Thoracic aorta (tissue), 2 donors: ENCODE measurements at places on chromosomes 5 and 9. TPM values are rescaled to one million over a fixed set of nuclear protein-coding genes. Genes with fewer than 3 reads are reported as not detected.

SGTB gene
- 26.4 TPM for total RNA-seq

IL3 gene
- total RNA-seq: not detected

GRCh38 chr9:98085944-98086343 is 29.4 kb downstream of the NANS start:
- DNase-seq: no peak

DNA sequence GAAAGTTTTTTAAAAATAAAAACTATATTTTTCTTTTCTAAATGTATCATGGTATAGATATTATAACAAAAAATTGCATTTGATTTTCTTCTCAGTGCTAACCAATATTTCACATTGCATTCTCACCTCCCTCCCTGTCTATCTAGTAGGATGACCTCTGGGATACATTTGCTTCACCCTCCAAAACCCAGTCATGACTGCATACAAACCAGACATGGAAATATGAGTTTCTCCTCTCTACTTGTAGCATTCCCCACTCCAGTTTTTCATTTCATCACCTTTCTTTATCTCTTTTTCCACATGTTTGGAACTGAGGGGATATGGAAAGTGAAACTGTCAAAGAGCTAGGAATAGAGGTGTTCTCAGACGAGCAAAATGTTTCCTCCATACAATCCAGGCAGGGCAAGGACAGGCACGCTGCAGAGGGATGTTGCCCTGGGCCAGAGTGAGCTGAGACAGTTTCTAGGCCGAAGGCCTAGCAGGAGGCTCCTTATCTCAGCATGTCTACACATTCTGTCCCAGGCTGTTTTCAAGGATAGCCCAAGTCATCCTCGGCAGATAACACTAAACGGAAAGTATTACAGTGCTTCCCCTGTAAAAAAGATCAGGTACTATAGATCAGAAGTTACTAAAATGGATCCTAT is 46.7 kb downstream of the MEF2C start:
- no peak for DNase-seq

- DNase-seq: no peak
These were observed 79.2 kb downstream of the ZNF354C start for GRCh38 chr5:179139111-179139935.

- DNase-seq: no peak
These were observed 14.4 kb downstream of the FAM219A start for GRCh38 chr9:34443976-34444375.

DNA sequence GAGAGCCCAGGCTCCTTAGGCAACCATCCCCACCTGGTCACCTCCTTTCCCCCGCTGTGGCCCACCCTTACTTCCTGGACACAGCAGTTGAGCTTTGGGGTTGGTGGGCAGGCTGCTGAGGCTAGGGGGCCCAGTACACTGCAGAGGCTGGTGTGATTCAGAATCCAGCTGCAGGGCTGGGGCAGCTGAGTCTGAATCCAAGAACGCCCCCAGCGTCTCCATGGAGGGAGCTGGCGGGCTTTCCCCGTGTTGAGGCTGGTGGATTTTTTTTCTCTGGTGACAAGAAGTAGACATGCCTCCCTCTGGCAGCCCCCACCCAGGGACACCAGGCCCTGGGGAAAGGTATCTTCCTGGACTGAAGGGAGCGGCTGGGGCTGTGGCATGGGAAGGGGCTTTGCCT is 104.8 kb downstream of the RXRA start:
- no peak for DNase-seq

DNA sequence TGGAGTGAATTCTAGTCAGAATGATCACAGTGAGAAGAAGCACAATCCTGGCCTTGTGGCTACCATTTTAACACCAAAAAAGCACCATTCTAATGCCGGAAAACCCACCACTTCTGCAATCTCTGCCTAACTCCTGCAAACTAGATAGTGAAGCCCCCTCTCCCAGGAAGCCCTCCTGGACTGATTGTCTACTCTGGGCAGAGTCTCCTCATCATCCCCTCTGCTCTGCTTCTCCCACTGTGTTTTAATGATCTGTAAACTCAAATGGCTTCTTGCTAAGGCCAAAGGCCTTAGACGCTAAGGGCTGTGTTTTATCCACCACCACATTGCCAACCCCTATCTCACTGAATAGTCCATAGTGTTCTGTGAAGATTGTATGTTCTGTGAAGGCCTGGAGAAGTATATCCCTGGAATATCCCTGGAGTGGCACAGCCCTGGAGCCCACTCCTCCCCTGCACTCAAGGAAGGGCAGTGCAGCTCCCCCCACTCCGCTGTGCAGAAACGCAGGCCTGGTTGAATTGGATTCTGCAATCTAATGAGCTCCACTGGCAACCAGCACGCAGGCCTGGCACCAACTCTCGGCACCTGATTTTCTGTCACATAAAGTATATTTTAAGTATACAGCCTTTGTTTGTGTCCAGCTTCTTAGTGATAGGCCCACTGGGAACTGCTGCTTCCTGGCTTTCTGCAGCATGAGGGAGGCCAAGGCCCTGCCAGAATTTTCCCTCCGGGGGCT is 126.3 kb downstream of the ATPSCKMT start:
- DNase-seq: no peak

GRCh38 chr5:141475625-141476131 is at the start of gene PCDHGC3:
TSS of gene PCDHGC3 (plus strand) at chr5:141475966. CDS start at chr5:141476117, 151 bp downstream.
- peak; percentile 81 for DNase-seq

TMEM171 gene
- total RNA-seq: not detected

- no peak for DNase-seq
These were observed 59.9 kb upstream of the IL6ST start for GRCh38 chr5:56054666-56055065.

DNA sequence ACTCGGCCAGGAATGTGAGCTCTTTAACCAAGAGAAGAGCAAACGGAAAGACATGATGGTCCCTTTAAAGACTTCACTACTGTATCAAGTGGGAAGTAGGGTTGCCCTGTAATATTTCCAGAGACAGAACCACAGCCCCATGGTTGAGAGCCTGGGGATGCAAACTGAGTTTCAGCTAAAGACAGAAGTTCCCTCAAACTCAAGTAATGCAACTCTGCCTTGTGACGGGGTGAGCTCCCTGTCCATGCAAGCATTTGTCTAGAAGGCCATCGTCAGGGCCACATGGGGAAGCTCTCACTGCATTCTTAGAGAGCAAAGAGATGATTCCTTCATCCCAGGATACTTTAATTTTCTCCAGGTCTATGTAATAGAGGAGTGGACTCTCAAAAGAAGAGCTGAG is 82.8 kb downstream of the INSYN2B start:
- no peak for DNase-seq

- no peak for DNase-seq
These were observed 40.2 kb downstream of the ZNF474 start for GRCh38 chr5:122169350-122170103.

DNA sequence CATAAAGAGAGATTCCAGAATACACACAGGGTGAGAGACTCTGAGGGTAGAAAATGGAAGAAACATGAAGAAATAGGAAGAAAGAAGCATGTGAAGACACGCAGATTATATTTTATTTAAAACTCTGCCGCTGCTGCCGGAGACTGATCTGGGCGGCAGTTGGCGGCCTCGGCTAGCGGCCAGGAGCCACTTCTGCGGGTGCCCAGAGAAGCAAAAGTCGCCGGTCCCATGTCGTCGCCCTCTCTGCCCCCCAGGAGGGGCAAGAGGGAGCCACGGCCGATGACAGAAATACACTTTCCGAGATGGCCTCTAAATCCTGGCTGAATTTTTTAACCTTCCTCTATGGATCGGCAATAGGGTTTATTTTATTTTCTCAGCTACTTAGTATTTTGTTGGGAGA is 40.9 kb downstream of the ANKRD55 start:
- no peak for DNase-seq

DNA sequence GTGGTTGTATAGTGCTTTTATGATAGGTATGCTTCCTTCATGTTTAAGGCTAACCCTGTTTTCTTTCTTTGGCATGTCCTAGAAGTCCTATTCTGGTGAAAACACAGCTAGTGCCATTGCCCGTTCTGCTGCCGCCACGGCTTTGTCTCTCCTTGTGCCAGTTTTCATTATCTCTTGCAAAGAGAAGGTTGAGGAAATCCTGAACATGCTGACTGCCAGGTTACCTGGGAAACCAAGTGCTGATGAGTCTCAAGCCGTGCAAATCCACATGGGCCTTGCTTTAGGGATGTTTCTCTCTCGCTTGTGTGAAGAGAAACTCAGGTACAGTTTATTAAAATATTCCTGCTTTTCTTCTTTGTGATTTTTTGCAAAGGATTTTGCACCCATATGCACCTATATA is 102.2 kb downstream of the HACD4 start:
- no peak for DNase-seq

NCS1 gene
- total RNA-seq: 58.3 TPM

- DNase-seq: no peak
These were observed 78.0 kb downstream of the NRG2 start for GRCh38 chr5:139964994-139965565.

WASHC1 gene
- total RNA-seq: 19.8 TPM

PCDHA1 gene
- not detected for total RNA-seq

GRCh38 chr5:34526682-34527305 is 129.3 kb upstream of the RAI14 start:
- DNase-seq: no peak

GRCh38 chr5:126954981-126955380 is 75.4 kb downstream of the MARCHF3 start:
- no peak for DNase-seq

- no peak for DNase-seq
These were observed 209.4 kb upstream of the MSX2 start for GRCh38 chr5:174514983-174515394.

GRCh38 chr9:107734256-107735013 is 244.9 kb upstream of the KLF4 start:
- no peak for DNase-seq

- no peak for DNase-seq
These were observed 255.7 kb downstream of the AOPEP start for GRCh38 chr9:94982211-94982610.

- no peak for DNase-seq
These were observed 205.9 kb downstream of the PDZD2 start for GRCh38 chr5:31844622-31845345.

- no peak for DNase-seq
These were observed 751.7 kb downstream of the TLE1 start for GRCh38 chr9:80937645-80938044.

CLIC3 gene
- total RNA-seq: 8.7 TPM

DNA sequence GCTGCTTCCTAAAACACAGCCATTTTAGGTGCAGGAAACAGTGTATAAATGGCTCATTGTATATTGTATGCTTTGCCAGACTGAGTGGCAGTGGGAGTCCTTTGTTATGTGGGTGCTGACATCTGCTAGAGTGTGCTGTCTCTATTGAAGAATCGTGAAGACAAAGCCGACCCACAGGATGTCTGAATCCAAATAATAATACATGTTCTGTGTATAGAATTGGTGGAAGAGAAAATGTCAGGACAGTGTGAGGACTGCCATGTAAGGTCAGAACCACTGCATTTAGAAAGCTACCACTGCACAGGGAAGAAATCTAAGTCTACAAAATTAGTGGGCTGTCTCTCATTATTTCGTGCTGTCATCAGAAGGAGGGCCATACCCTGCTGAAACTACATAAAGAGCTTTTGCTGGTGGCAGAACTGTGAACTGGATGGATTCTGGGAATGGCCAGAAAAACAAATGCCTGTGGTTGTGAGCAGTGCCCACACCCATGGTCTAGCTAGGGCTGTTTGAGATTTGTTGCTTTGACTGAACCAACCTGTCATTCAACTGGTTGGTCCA is 2.5 kb downstream of the IL7R start:
- DNase-seq: no peak

DNA sequence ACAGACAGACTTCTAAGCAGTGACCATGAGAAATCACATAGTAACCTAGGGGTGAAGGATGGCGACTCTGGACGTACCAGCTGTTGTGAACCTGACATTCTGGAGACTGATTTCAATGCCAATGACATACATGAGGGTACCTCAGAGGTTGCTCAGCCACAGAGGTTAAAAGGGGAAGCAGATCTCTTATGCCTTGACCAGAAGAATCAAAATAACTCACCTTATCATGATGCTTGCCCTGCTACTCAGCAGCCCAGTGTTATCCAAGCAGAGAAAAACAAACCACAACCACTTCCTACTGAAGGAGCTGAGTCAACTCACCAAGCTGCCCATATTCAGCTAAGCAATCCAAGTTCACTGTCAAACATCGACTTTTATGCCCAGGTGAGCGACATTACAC is 38.0 kb upstream of the CCDC152 start:
- DNase-seq: no peak

DNA sequence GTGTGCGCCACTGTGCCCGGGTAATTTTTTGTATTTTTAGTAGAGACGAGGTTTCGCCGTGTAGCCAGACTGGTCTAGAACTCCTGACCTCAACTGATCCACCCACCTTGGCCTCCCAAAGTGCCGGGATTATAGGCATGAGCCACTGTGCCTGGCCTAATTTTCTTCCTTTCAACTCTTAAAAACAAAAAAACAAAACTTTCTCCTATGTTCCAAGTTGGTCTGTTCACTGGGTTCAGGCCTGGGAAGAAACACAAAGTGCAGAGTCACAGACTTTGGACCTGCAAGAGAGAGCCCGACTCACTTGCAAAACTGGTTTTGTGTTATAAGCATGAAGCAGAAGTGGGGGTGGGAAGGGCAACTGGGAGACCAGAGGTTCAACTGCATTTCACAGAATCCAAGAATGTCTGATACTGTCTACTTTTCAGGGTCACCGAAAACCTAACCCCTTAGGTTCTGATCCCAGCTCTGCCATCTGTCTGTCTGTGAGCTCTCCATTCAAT is 5.2 kb upstream of the HDHD3 start:
- DNase-seq: no peak

DMRT2 gene
- total RNA-seq: not detected

GRCh38 chr5:31119938-31120641 is 73.4 kb upstream of the CDH6 start:
- no peak for DNase-seq

DIPK1B gene
- total RNA-seq: 4.8 TPM
